ENCODE measurements at places on chromosomes 1 and 21.
A peak's percentile ranks its signal among the peaks of the same experiment; 100 is the strongest.

DNA sequence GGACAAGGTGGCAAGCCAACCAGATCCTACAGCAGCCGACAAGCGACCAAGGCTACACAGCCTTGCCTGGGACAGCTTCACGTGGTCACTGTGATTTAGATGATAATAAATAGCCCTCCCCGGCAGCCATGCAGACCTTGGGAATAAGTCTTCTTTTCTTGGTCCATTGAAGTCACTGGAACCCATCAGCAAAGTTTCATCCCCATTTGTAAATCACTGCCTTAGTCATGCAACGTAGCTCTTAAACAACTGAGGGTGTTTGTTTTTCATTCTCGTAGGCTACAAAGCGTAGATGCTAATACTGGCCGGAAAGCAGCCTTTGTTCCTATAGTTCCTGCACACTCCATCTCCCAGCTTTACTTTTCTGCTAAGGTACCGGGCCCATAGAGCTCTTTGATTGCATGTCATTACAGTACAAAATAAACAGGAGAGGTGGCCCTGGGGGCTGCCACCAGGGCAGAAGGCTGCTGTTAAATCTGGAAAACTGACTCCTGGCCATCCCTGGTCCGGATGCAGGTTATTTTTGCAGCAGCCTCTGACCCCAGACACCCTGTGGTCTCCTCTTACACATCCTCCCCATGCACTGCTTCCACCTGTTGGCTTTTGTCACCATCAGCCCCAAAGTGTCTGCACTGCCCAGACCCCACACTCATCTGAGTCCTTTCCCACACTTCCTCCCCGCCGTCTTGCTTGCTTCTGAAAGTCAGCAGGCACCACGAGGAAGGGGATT, 105.5 kb downstream of the TOMM20 start:
- DNase-seq = no peak

- no peak for DNase-seq
Measured at GRCh38 chr1:195804547-195804946, 803.7 kb downstream of the KCNT2 start.

DNA sequence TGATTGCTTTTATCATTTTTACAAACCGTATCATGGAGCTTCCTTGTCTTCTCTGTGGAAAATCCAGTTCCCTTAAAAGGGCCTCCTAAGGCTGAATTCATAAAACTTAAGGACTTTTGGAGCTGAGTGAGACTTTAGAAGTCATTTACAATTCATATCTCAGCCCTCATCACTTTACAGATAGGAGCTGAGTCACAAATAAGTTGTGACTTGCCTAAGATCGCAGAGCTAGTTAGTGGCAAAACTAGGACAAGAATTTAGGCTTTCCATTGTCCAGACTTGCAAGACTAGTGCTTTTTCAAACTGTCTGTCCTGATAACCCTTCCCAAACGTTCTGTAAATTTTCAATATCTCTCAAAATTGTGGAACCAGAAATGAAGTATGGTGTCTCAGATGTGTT, 37.3 kb downstream of the C1orf21 start:
- no peak for DNase-seq

GRCh38 chr1:24484199-24484598, 18.4 kb upstream of the RCAN3 start:
- DNase-seq = no peak

GRCh38 chr1:234132795-234133194, 228.3 kb downstream of the SLC35F3 start:
- DNase-seq = no peak

DNA sequence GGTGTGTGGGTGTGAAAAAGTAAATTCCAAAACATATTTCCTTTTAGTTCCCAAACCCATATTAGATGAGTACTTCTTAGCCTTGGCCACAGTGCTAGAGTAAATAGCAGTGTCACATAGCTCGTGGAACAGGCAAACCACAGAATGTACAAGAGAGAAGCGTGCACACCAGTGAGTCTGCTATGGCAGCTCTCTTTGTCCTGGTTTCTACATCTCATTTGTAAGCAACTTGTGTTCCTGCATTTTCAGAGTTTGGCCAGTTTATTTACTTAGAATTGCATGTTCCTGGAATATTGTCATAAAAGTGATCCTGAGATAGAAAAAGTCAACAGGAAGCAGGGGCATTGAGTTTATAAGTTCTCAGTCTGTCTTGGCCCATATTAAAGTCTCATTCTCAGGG, 142.1 kb downstream of the DHRS3 start:
- no peak for DNase-seq

DNA sequence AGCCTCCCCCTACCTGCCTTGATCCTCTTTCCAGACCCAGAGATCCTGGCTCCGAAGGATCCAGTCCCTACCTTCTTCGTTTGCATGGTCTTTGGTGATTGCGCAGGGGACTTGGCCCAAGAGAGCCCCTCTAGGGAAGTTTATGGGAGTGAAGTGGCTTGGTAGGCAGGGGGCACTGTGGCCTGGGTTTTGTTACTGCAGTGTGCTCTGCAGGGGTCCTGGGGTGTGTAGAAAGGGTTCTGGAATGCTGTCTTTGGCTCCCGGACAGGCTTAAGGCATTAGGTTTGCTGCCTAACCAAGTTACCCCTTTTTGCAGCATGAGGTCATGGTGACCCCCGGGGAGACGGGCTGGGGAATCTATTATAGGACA, 3.8 kb downstream of the ATP8B2 start:
- DNase-seq = no peak

DNA sequence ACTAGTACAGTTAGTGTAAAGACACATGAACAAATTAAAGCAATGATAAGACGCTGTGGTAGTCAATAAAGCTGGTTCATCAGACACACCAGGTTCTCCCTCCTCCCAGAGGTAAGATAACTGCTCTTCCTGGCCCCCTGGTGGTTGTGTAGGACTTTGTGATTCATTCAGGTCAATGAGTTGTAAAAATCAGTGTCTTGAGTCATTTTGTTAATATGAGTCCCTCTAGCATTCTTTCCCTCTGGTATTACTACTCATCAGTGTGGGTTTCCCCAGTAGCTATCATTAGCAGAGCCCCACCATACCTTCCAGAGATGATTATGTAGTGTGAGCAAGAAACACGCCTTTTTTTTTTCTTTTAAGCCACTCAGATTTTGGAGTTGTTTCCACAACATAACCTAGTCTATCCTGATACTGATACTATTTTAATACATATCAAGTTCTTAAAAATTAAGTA, 3.6 kb upstream of the SETDB1 start:
- peak; percentile 46 for DNase-seq

GRCh38 chr1:116537040-116537831, 33.6 kb downstream of the CD58 start:
- no peak for DNase-seq

DNA sequence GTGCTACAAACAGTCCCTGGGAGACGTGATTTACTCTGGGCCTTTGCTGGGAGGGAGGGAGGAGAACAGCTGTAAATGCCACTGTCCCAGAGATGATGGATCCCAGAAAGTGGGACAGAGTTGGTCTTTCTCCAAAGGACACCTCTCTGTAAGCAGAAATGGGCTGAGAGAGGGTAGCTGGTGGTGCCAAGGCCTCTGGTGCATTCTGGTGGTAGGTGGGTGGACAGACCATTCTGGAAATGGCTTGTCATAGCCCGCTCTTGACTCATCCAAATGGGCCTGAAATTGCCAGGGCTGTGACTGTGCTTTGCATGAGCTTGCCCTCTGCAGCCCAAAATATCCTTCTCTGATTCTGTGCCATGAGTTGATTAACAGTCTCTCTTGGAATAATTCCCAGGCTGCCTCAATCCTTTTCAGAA, 36.1 kb downstream of the CCDC185 start:
- no peak for DNase-seq

DNA sequence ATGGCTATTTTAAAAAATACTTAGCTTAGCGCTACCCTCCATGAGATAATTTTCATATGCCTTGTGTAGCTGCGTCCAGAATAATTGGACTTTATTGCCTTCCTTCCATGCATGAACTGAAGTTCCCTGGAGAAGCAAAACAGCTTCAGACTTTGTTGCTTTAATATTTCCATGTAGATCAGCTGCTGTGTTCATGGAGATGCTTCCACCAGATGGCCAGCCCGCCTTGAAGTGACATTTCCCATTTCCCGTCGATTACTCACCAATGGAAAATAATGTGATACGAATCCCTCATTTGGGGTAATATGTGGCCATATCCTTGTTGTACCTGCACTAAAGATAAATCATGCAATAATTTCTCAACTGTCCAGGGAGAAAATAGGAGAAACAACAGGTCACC, 47.4 kb upstream of the CLDN14 start:
- no peak for DNase-seq

- peak; percentile 87 for DNase-seq
Measured at GRCh38 chr1:234987415-234988154, 141.1 kb downstream of the TOMM20 start.

- no peak for DNase-seq
Measured at GRCh38 chr1:169078163-169078883, 28.2 kb upstream of the ATP1B1 start.

- no peak for DNase-seq
Measured at GRCh38 chr1:7420098-7420445, 351.0 kb upstream of the VAMP3 start.

DNA sequence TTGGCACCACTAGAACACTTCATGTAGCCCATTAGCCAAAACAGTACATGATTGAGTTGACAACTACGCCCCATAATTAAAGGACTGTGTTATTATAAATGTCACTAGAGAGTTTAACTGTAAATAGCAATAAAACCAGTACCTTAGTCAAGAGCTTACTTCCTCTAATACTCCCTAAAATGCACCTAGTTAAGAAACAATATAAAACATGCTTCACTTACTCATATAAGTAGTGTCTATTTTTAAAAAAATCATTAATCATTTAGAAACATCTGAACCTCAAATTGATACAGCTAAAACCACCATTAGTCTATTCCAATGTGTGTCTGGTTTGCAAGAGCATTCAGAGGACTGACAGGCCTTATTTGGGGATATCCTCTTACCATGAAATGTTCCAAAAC, 25.3 kb downstream of the PTP4A2 start:
- no peak for DNase-seq

DNA sequence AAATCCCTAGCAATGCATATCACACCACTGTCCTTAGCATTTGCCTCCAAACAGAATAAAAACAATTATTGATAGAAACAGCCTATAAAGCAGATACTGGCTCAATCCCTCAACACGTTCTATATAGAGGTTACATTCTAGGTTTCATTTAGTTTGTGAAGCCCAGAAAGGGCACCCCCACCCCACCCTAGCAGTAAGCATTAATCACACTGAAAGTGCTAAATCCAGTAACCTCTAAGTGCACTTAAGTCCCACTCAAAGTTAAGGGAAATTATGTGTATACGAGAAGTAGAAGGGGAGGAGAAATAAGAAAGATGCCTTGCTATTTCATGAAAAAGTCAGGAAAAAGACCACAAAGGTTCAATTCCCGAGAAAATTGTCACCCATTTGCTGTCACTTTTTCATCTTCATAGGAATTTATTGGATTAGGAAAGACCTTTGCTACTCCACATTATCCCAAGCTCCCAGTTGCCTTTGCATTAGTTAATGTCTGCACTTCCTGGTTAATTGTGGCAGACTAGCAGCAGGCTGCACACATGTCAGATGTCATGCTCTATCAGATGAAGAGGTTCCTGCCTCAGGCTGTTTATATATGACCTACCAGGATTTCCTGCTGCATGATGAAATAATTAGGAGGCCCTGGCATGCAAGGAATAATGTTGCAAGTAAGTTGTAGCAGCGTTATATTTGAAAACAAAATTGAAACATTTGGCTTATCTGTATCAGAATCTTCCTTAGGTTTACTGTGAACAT, 54.5 kb upstream of the LHX8 start:
- no peak for DNase-seq

- no peak for DNase-seq
Measured at GRCh38 chr1:42860339-42861013, 14.1 kb downstream of the ZNF691 start.

- DNase-seq = peak; percentile 84
Measured at GRCh38 chr1:9473032-9473807, 66.0 kb upstream of the SLC25A33 start.

GRCh38 chr1:171267391-171267790, 19.1 kb downstream of the FMO1 start:
- DNase-seq = peak; percentile 31

GRCh38 chr1:240797050-240797449, 185.1 kb upstream of the GREM2 start:
- no peak for DNase-seq

GRCh38 chr1:219791766-219792165, 136.6 kb downstream of the SLC30A10 start:
- no peak for DNase-seq

DNA sequence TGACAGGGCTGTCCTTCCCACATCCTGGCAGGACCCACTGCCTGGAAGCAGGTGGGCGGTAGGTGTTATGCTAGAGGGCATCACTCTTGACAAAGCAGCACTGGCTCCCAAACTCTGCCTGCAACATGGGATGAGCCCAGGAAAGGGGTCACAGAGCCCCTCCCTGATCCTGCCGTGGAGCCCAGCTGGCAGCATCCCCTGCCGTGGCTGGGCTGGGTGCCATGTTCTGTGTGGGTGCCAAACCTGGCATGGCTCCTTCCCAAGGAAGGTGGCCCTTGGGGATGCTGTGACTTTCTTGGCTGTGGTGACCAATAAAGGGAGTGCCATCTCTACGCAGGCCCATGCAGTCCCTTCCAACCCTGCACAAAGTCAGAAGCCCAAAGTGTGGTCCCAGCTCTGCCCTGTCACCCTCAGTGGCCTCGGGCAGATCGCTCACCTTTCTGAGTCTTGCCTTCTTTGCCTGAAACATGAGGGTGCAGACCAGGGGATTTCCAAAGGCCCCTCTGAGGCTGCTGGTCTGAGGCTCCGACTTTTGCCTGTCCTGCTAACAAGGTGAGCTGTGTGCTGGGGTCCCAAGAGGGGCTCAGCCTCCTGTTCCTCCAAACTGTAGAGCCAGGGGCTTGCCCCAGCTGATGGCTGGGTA, 6.0 kb downstream of the CDK18 start:
- DNase-seq = no peak

All from right hindlimb (tissue), 1 donor.